ENCODE measurements at places on chromosomes 13 and 19.

DNA sequence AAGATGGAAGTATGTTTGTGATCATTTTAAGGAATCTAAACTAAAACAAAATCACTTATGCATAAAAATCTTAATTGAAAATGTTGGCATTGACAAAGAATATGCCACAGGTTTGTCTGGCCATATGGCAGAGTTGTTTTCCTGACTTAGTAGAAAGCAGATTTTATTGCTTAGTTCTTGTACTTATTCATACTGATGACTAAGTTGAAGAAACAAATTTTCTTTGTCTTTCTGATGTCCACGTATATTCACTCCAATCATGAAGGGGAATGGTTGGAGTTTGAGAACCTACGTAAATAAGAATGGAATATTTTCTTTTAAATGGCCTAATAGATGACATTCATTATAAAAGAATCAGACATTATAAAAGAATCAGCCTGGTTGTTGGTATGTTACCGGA, 8.0 kb upstream of the GPC6 start:
- no peak for DNase-seq

DNA sequence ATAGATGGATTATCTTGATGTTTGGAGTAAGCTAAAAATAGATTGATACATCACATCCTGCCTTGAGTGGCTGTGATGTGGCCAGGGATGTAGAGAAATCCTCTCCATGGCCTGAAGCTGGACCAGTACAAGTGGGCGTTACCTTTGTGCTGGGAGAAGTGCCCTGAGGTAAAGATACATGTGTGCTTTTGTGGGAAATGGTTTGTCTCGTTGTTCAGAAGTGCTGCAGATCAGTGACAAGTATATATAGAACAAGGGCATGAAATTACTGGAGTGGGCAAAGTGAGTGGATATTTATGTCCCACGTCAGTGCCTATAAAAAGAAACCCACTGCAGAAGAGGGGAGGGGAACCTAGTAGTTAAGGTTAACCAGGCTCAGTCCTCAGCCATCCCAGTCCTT, 12.2 kb upstream of the ZNF304 start:
- DNase-seq, result no peak

DNA sequence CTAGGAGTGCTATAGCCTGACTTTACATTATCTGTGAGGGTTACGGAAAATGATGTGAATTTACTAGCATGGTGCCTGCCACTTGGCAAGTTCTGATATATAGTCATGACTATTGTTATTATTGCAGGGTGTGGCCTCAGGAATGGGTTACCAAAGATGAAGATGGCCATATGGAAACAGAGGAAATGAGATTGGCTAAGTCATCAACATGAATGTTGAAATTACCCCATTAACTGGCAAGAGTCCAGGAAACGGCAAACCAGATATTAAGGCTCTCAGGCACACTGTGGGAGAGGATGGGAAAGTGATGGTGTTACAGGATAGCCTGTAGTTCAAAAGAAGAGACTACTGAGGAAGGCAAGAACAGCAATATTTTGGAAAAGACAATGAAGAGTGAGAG, 183.3 kb downstream of the KCNRG start:
- no peak for DNase-seq

DNA sequence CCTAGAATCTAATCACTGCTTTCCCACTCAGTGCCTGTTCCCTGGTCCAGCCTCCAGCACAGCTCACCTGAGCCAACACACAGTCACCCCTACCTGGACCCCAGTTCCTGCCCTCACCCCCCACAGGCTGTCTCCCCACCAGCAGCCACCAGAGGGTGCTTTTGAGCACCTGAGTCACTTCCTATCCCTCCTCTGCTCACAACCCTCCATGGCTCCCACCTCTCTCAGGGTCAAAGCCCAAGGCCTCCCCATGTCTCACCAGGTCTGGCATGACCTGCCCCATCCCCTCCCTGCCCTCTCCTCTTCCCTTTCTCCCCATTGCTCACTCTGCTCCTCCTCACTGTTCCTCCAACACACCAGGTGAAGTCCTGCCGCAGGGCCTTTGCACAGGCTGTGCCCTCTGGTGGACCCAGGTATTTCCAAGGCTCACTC, 7.1 kb upstream of the DPP9 start:
- peak; percentile 20 for DNase-seq

- DNase-seq, result no peak
Observed at GRCh38 chr13:29703421-29703820, 107.9 kb upstream of the SLC7A1 start.

- no peak for DNase-seq
Observed at GRCh38 chr13:106443607-106444322, 91.7 kb downstream of the EFNB2 start.

DNA sequence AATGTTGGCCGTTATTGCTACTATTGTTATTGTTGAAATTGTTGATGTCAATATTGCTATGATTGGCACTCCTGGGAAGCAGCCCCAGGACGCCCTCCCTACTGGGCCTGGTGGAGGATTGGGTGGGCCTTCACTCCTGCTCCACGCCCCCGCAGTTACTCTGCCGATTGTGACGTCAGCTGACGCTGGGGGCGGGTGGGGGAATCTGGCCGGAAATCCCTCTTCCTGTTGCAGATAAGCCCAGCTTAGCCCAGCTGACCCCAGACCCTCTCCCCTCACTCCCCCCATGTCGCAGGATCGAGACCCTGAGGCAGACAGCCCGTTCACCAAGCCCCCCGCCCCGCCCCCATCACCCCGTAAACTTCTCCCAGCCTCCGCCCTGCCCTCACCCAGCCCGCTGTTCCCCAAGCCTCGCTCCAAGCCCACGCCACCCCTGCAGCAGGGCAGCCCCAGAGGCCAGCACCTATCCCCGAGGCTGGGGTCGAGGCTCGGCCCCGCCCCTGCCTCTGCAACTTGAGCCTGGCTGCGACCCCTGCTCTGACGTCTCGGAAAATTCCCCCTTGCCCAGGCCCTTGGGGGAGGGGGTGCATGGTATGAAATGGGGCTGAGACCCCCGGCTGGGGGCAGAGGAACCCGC, at the start of gene ETV2:
Gene ETV2 (plus strand): TSS at position 231 of the 637 bp plus-strand sequence. CDS start 716 bp downstream, outside the sequence.
- no peak for DNase-seq

DNA sequence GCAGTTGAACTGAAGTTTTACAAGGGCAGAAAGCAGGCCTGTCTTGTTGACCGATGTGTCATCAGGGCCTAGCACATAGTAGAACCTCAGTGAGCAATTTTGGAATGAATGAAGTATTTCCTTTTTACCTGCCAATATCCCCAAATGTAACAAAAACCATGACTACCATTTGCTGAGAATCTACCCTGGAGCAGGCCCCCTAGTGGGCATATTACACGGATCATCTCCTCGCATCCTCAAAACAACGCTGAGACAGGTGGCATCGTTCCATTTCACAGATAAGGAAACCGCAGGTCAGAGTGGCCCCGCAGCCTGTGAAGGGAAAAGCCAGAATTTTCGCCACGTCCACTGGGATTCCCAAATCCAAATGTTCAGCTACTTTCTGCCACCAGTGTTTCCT, 77.9 kb downstream of the CACNA1A start:
- DNase-seq, result peak; percentile 4

GRCh38 chr19:5036698-5037563, 68.0 kb downstream of the KDM4B start:
- peak; percentile 78 for DNase-seq
